Left lung (tissue), 14 donors: ENCODE measurements at places on chromosomes 7 and 10. TPM values are rescaled to one million over a fixed set of nuclear protein-coding genes. Genes with fewer than 3 reads are reported as not detected.

DNA sequence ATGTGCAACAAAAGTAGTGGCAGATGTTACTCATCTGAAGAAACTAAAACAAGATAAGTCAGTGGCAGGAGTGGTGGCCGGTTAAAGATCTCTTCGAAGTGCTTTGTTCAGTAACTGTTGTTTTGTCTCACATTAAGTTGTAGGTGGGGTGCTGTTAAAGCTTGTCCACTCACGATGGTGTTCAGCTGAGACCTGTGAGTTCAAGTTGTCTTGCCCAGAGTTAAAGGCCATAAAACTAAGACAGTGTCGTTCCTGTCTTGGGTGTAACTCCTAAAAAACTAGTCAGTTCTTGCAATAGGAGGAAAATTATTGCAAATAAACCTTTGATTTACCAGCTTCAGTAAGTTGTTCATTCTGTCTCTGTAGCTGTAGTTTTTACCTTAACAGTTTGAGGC is 857 bp upstream of the FOXP2 start:
- no peaks in the 10 kb centered on the region for H3K36me3 ChIP-seq
- peak; percentile 45 for DNase-seq

- no peak for DNase-seq
- no peak overlapping the region for H3K27ac ChIP-seq
- H3K36me3 ChIP-seq: no peaks in the 10 kb centered on the region
- H3K27me3 ChIP-seq: no peaks in the 10 kb centered on the region
- H3K4me1 ChIP-seq: no peaks in the 10 kb centered on the region
These were observed 72.4 kb upstream of the LRRC17 start for GRCh38 chr7:102840404-102840803.

- H3K36me3 ChIP-seq: no peaks in the 10 kb centered on the region
- H3K27me3 ChIP-seq: peaks cover 4% of the 10 kb centered on the region
- H3K4me3 ChIP-seq: no peak overlapping the region
- H3K27ac ChIP-seq: no peak overlapping the region
- no peak for DNase-seq
These were observed 192.2 kb upstream of the TBX20 start for GRCh38 chr7:35446091-35446490.

TDRD1 gene
- polyA plus RNA-seq: 0.15 TPM

- DNase-seq: no peak
- no peak overlapping the region for H3K27ac ChIP-seq
- H3K27me3 ChIP-seq: no peaks in the 10 kb centered on the region
- no peaks in the 10 kb centered on the region for H3K4me1 ChIP-seq
- no peaks in the 10 kb centered on the region for H3K36me3 ChIP-seq
- no peak overlapping the region for H3K4me3 ChIP-seq
These were observed 320.3 kb upstream of the FOXK1 start for GRCh38 chr7:4361774-4362173.

SLC13A1 gene
- polyA plus RNA-seq: not detected

ATG9B gene
- polyA plus RNA-seq: 4.2 TPM

DNA sequence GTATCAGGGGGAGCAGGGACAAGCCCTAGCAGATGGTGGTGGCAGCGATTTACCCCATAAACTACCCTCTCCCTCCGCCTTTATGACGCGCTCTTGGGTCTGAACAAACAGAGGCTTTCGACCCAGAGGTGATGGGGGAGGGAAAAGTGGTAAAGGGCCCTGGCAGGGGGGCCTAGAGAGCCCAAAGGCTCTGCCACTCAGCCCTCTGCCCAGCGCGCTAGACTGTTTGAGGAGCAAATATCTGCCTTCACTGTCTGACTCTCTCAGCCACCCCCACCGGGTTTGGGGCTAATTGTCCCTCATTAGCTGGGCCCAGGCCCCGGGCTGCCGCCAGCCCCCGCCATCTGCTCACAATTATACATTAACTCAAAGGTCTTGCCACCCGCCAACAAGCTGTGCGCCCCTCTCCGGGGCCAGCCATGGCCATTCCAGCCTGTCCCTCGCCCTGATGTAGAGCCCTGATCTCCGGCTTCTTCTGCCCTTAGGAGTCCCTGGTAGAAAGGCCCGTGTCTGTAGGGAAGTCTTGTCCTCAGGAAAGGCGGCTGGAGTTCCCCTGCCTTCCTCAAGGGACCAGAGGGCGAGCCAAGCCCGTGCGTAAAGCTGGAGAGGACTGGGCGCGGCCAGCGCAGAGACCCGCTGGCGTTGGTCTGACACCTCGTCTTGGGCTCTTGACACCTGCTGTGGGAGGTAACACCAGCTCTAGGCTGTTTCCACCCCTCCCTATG is 1.9 kb upstream of the PAX4 start:
- DNase-seq: no peak
- H3K4me3 ChIP-seq: no peak overlapping the region
- peaks cover 88% of the 10 kb centered on the region for H3K27me3 ChIP-seq
- H3K4me1 ChIP-seq: no peaks in the 10 kb centered on the region

GRCh38 chr7:147569116-147569913 is 1021.3 kb upstream of the C7orf33 start:
- no peaks in the 10 kb centered on the region for H3K4me1 ChIP-seq
- no peak for DNase-seq
- H3K4me3 ChIP-seq: no peak overlapping the region
- no peaks in the 10 kb centered on the region for H3K27me3 ChIP-seq
- H3K36me3 ChIP-seq: no peaks in the 10 kb centered on the region

IDI2 gene
- 0.17 TPM for polyA plus RNA-seq

DNA sequence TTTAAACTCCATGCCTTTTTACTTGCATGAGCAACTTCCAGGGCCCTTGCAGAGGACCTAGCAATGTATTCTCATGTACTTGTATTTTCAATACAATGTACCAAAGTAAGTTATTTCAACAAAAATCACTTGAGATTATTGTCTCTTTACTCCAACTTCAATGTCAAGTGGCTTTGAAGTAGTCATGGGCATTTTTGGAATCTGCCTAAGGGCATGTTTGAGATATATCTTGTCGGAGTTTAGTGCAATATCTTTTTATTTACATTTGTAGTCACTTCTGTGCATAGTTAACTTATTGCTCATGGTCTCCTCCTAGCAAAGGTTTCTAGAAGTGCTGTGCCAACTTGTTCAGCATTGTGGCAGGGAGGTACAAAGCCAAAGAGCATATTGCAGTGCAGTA is 508.7 kb upstream of the SEMA3D start:
- H3K36me3 ChIP-seq: no peaks in the 10 kb centered on the region
- H3K4me1 ChIP-seq: no peaks in the 10 kb centered on the region
- DNase-seq: no peak
- H3K27ac ChIP-seq: no peak overlapping the region
- H3K4me3 ChIP-seq: no peak overlapping the region

DNA sequence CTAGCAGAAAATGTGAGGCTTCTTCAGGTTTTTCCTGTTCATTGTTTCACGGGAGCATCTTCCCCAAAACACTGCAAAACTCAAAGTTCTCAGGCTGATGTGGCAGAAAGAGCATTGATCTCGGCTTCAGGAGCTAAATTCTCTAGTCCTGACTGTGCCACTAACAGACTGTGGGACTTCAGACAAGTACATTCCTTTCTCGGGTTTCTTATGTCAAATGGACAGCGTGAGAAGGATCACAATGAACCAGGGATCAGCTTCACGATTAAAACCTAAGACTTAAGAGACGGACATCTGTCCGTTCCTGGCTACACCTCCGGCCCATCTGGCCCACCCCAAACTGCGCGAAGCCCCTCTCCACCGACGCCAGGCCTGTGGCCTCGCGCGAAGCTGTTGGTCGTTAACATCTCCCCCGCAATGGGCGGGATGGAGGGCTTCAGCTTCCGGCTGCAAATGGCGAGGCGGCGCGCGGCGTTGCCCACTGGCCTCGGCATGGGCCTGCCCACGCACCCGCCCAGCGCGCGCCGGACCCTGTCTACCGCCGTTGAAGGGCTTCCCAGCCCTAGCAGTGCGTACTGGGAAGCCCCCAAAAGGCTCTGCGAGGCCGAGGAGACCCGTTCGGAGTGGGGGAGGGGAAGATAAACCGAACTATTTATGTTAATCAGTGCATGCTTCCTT is 549 bp upstream of the DDX50 start:
- peak overlapping the region; percentile 89 for H3K4me3 ChIP-seq
- DNase-seq: no peak
- H3K27me3 ChIP-seq: no peaks in the 10 kb centered on the region
- H3K27ac ChIP-seq: peak overlapping the region; percentile 99

GRCh38 chr10:26621889-26622711 is 75.4 kb upstream of the PDSS1 start:
- no peaks in the 10 kb centered on the region for H3K36me3 ChIP-seq
- no peaks in the 10 kb centered on the region for H3K27me3 ChIP-seq
- peak; percentile 91 for DNase-seq

CALD1 gene
- 224 TPM for polyA plus RNA-seq

PARP12 gene
- polyA plus RNA-seq: 33.6 TPM

PVRIG gene
- 4.0 TPM for polyA plus RNA-seq

GRCh38 chr7:86929293-86930109 is 130.0 kb downstream of the ELAPOR2 start:
- no peaks in the 10 kb centered on the region for H3K27me3 ChIP-seq
- H3K36me3 ChIP-seq: no peaks in the 10 kb centered on the region
- H3K27ac ChIP-seq: no peak overlapping the region
- H3K4me1 ChIP-seq: peaks cover 5% of the 10 kb centered on the region

GRCh38 chr10:78065611-78066010 is 31.9 kb downstream of the RPS24 start:
- no peaks in the 10 kb centered on the region for H3K4me1 ChIP-seq
- H3K36me3 ChIP-seq: no peaks in the 10 kb centered on the region
- H3K4me3 ChIP-seq: no peak overlapping the region
- no peak for DNase-seq

DNA sequence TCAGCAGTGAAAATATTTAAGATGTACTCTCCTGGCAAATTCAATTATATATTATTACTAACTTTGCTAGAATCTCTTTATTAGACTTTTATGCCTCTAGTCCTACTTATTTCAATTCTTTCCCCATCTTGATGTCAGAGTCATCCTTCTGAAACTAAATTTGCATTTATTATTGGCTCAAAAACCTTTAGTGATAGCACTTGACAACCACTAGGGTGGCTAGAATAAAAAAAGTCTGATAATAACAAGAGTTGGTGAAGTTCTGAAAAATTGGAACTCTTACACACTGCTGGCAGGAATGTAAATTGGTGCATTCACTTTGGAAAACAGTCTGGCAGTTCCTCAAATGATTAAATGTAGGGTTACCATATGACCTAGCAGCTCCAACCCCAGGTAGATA is 73.8 kb downstream of the LSMEM1 start:
- no peaks in the 10 kb centered on the region for H3K4me1 ChIP-seq
- H3K4me3 ChIP-seq: no peak overlapping the region
- no peak overlapping the region for H3K27ac ChIP-seq
- no peaks in the 10 kb centered on the region for H3K36me3 ChIP-seq

DNA sequence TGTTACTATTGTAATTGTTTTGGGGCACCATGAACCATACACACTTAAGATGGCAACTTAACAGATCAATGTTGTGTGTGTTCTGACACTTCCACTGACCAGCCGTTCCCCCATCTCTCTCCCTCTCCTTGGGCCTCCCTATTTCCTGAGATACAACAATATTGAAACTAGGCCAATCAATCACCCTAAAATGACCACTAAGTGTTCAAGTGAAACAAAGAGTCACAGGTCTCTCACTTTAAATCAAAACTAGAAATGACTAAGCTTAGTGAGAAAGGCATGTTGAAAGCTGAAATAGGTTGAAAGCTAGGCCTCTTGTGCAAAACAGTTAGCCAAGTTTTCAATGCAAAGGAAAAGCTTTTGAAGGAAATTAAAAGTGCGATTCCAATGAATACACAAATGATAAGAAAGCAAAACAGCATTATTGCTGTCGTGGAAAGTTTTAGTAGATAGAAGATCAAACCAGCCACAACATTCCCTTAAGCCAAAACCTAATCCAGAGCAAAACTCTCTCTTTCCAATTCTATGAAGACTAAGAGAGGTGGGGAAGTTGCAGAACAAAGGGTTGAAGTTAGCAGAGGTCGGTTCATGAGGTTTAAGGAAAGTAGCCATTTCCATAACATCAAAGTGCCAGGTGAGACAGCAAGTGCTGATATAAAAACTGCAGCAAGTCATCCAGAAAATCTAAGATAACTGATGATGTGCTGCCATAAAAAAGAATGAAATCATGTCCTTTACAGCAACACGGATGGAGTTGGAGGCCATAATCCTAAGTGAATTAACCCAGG is 90.6 kb downstream of the MTPN start:
- H3K27me3 ChIP-seq: no peaks in the 10 kb centered on the region
- no peak overlapping the region for H3K27ac ChIP-seq
- H3K4me3 ChIP-seq: no peak overlapping the region
- no peaks in the 10 kb centered on the region for H3K4me1 ChIP-seq

- H3K27ac ChIP-seq: no peak overlapping the region
- H3K4me1 ChIP-seq: no peaks in the 10 kb centered on the region
- H3K36me3 ChIP-seq: no peaks in the 10 kb centered on the region
- no peak for DNase-seq
- H3K27me3 ChIP-seq: peaks cover 4% of the 10 kb centered on the region
- no peak overlapping the region for H3K4me3 ChIP-seq
These were observed 129.8 kb downstream of the SEC23IP start for GRCh38 chr10:120022357-120022756.

CUZD1 gene
- polyA plus RNA-seq: 1.7 TPM

DNA sequence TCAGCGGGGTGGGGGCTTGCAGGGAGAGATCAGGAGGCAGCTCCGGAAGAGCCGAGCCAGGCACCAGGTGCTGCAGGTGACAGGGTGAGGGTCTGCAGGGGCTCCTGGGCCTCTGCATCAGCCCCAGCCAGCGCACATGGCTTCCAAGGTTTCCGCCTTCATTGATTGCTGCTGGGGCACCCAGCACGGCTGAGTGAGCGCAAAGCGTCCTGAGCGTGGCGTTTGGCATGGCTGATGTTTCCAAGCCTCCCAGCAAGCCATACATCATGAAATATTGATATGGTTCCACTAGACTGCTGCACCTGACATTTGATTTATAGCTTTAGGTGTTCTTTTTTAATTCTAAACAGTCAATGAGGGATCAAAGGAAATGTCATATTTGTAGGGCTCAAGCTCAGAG is 259.0 kb downstream of the WDR37 start:
- no peaks in the 10 kb centered on the region for H3K4me1 ChIP-seq
- no peak overlapping the region for H3K27ac ChIP-seq
- no peaks in the 10 kb centered on the region for H3K27me3 ChIP-seq
- H3K4me3 ChIP-seq: no peak overlapping the region
- no peak for DNase-seq

DNA sequence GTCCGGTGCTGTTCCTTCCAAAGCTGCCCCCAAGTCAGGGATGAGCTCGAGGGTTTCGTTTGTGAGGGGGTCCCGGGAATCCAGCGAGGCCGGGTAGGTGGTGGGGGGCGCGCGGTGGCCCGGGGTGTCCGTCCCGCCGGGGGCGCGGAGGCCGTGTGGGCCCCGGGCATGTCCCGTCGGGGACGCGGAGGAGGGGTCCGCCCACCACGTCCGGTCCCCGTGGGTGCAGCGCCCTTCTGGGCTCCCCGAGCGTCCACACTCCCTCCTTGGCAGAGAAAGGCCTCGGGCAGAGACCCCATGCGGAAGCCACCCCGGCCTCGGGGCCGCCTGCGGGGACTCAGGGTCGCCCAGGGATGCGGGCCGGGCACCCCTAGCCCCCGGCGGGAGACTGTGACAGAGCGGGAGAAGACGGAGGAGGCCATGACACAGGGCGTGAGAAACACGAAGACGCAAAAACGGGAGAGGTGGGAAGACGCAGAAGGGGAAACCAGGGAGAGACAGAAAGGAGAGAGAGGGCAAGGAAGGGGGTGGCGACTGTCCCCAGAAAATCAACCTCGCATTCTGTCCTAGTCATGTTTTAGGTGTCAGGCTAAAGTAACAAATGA is 640 bp upstream of the ZNF425 start:
- peaks cover 22% of the 10 kb centered on the region for H3K4me1 ChIP-seq
- peak; percentile 58 for DNase-seq
- H3K27me3 ChIP-seq: no peaks in the 10 kb centered on the region
- H3K27ac ChIP-seq: peak overlapping the region; percentile 94
- peaks cover 23% of the 10 kb centered on the region for H3K36me3 ChIP-seq

GRCh38 chr7:22357311-22358175 is 589 bp upstream of the RAPGEF5 start:
- H3K36me3 ChIP-seq: no peaks in the 10 kb centered on the region
- peaks cover 10% of the 10 kb centered on the region for H3K4me1 ChIP-seq
- DNase-seq: peak; percentile 12
- no peak overlapping the region for H3K27ac ChIP-seq
